Choroid plexus epithelial cell (primary cell): ENCODE measurements at places on chromosomes 1 and 21.

GRCh38 chr1:245160288-245160687 lies 5.5 kb downstream of the KIF26B start:
- DNase-seq: peak; percentile 25

- DNase-seq: peak; percentile 94
These were observed 34.4 kb downstream of the COL18A1 start for GRCh38 chr21:45439161-45439872.

DNA sequence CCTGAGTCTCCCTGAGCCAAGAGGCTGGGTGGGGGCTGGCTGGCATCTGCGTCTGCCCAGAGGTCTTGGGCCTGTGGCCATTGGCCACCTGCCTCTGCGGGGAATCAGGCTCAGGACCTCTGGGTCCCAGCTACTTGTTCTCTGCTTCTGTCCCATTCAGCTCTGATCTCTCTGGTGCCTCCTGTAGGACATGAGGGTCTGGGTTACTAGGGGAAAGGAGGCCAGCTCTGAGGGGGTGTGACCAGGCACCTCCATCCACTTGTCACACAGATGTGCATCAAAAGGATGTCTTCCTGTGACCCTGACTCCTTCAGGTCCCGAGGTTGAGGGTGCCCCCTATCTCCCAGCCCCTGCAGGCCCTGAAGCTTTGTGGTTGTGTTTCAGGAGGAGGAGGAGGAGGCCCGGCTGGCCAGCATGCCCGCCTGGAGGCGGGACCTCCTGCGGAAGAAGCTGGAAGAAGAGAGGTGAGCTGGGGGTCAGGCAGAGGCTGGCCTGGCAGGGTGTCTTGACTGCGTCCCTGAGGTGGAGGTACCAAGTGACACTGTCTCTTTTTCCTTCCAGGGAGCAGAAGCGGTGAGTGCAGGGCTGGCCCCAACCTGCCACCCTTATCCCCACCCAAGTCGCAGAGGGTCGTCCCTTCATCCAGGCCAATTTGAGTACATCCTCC lies 9.0 kb downstream of the TNFRSF25 start:
- no peak for DNase-seq

GRCh38 chr1:93960641-93961147 lies 51.5 kb upstream of the GCLM start:
- no peak for DNase-seq

DNA sequence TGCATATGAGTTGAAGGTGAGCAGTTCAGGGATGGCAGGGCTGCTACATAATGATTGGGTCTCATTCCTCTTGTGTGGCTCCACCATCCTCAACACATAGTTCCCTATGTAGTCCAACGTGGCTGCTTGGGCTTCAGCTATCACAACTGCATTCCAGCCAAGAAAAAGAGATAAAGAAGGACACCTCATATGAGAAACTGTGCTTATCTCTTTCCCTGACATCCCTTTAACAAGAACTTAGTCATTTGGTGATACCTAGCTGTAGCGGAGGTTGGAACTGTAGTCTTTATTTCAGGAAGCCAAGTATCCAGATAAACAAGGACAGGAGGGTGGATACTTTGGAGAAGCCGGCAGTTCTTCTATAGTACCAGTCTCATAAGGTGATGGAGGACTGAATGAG lies 42.7 kb upstream of the DNASE2B start:
- DNase-seq: no peak

- no peak for DNase-seq
These were observed 1.4 kb downstream of the TIPRL start for GRCh38 chr1:168180148-168180524.

DNA sequence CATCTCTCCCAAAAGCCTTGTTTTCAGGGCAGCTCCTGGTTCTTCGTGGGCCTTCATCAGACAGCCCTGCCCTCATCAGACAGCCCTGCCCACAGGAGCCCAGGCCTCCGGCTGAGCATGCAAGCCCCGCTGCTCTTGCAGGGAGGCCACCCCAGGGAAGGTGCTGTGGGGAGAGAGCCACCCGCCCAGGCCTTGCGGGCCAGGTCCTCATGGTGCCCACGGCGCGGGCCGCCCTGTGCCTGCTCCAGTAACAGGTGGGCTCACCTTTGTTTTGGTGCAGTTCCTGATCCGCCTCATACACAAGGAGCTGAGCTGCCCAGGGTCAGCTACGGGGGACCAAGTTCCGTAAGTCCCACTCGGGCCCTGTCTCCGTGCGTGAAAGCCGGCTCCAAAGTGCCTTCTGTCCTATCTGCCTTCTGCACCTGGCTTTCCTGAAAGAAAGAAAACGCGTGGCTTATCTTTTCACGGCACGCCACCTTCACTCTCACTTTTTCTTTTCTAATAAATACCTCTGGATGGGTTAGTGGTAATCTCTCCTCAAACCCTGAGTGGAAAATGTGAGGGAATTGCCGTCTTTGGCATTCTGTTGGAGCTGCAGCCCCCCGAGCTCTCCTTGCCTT lies 65.9 kb downstream of the SLC37A1 start:
- no peak for DNase-seq

GRCh38 chr1:209810783-209811182 lies 4.8 kb upstream of the IRF6 start:
- DNase-seq: no peak
